ENCODE measurements at places on chromosomes 4 and X.

DNA sequence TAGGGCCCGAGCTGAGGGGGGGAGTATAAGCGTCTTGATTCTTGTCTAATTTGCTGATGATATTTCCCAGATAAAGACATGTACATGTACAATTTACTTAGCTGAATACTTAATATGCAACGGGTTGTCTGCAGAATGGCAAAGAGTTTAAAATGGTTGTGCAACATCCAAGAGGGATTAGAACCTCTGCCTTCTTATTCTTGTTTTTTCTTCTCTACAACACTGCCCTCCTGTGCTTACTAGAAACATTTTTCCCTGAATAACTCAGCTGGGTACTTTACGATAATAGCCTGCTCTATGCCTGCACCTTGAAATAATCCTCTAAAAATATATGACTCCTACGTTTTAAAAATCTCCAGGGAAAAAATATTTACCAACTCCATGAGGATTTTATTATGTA is 41.8 kb downstream of the INTS12 start:
- no peak for DNase-seq

- DNase-seq = no peak
These were observed 1.7 kb upstream of the VCX start for GRCh38 chrX:7841084-7841805.

GRCh38 chrX:77668391-77669237 is 117.4 kb downstream of the ATRX start:
- DNase-seq = no peak

GRCh38 chr4:15374656-15375055 is 53.2 kb upstream of the C1QTNF7 start:
- DNase-seq = no peak

GRCh38 chr4:174503079-174503715 is 19.1 kb downstream of the HPGD start:
- DNase-seq = no peak

DNA sequence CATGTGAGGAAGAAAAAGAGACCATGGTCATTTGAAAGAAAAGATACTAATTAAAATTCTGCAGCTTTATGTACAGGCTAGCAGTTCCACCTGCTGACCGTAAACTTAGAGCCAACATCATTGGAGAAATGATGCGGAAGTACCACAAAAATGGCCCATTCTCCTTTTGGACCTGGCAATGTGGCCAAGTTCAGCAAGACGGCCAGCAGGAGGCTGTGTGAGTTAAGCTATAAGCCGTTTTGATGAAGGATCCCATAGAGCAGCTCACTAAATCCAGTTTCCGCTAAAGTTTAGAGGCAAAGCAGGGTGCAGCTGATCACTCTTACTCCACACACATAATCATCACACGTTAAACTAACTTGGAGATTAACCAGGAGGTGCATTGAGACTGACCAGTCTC is 133.8 kb downstream of the LDB2 start:
- no peak for DNase-seq

- no peak for DNase-seq
These were observed 56.6 kb downstream of the ZNF827 start for GRCh38 chr4:145881989-145882388.

GRCh38 chr4:185969657-185970056 is 99.3 kb upstream of the TLR3 start:
- no peak for DNase-seq

- no peak for DNase-seq
These were observed 43.7 kb downstream of the EDNRA start for GRCh38 chr4:147524601-147525000.

DNA sequence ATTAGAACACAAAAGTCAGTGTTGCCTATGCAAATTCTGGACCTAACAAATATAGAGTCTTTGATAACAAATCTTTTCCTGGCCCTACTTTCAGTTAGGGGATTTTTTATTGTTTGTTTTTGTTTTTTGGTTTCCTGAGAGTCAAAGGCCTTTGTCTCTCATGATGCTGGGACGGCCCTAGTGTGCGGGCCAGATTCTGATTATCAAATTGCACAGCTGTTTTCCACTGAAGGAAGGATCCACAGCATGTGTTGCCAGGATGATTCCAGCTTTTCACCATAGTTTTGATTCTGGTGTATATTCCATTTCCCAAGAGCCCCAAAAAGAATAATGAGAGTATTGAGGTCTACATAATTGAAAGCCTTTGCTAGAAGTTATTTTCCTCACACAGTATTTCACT is 248.2 kb downstream of the CAMK2D start:
- DNase-seq = no peak

GRCh38 chr4:33959519-33959918 is 2284.8 kb downstream of the ARAP2 start:
- peak; percentile 12 for DNase-seq

GRCh38 chr4:168507178-168507815 is 10.4 kb downstream of the PALLD start:
- DNase-seq = no peak

DNA sequence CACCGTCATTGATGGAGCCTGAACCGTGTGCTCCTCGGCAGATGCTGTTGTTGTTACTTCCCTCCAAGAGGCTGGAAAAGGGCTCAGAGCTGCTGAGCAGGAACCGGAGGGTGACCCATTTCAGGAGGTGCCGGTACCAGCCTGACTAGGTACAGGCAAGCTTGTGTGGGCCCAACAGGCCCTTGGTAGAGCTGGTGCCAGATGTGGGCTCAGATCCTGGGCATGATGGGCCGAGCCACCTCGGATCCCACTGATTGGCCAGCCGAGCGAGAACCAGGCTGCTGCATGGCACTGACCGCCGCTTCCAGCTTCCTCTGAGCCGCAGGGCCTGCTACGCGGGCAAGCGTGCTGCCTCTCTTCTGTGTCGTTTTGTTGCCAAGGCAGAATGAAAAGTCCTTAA is 33.7 kb downstream of the NOP14 start:
- DNase-seq = no peak

GRCh38 chrX:18422886-18423285 is 2.5 kb upstream of the CDKL5 start:
- DNase-seq = no peak

DNA sequence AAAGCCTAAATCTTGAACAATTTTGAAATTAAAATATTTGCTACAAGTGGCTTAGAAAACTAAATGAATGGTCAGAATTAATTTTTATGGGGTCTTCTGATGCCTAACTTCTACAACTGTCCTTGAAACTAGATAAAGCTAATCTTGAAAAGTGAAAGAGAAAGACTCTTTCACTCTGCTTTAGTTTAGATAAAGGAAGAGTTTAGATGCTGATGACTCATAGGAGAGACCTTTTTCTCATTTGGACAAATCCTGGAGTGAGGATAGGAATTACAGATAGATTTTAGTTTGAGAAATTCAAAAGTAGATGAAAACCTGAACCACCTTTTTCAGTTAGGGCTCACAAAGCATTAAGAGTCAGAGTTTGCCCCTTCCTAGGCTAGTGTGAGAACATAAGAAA is 342.3 kb upstream of the GRID2 start:
- no peak for DNase-seq

DNA sequence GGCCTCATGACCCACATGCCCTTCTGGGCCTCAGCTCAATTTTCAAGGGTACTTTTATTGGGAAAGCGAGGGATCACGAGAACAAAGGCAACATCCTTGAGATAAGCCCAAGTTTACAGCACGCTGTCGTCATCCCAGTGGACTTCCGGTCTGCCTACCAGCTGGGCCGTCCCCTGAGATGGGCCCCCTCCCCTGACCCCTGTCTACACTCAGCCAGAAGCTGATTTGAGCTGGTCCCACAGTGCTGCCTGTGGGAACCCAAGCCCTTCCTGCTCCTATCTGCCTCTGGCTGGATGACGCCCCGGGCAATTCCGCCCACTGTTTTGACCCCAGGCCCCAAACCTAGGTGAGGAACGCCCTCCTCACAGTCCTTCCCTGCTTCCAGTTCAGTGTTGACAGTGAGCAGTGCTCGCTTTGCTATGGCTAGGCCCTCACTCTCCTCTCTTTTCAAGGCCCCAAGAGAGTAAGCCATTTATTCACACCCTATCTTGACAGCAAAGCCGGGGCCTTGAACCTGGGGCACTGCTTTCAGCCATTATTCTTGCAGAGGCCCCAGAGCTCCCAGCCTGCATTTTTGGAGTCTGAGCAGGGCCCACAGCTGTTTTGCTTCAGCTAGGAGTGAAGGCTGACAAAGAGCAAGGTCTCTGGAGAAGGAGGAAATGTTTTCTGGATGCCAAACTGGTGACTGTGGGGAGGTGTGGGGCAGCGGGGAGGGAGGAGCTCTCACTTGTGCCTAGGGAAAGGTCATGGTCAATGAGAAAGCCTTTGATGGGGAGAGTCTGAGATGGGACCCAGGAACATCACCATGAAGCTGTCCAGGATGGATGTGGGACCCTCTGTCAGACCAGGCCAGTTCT is 164.6 kb upstream of the BCOR start:
- no peak for DNase-seq

- no peak for DNase-seq
These were observed 150.1 kb downstream of the HNRNPD start for GRCh38 chr4:82223715-82224114.

DNA sequence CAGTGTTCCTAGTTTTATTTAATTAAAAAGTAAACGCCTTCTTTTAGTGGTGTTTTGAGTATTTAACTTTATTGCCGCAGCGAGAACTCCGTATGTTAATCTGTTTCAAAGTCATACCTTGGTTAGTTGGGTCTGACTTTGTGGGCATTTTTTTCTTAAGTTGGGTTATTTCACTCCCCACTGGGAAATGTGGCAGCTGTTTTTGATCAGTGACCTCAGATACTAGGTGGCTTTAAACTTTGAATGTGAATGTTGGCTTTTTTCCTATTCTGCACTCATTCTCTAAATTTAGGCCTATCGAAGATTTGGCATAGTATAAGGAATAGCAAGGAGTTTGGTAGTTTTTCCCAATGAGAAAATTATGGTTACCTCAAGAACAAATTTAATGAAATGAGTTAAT is 85.9 kb downstream of the FIP1L1 start:
- DNase-seq = no peak

DNA sequence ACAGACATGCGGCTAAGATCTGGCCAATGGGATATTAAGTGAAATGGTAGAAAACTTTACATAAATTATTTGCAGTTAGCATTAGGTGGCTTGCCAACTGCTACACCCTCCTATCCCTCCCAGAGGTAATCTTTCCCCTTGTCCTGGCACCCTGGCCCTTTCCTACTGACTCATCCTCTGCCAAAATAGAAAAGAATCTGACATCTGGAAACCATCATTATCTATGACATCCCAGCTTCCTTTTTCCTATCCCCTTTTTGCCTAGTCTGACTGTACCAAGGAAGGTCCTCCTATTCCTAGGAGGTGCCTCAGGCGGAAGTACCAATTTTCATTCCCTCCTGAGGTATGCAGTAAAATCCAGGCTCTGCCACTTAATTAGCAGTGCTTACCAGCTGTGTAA is 163.6 kb upstream of the KLF3 start:
- no peak for DNase-seq

Data from NCI-H1930 (cell line).